ENCODE measurements at places on chromosomes 4 and X.

DNA sequence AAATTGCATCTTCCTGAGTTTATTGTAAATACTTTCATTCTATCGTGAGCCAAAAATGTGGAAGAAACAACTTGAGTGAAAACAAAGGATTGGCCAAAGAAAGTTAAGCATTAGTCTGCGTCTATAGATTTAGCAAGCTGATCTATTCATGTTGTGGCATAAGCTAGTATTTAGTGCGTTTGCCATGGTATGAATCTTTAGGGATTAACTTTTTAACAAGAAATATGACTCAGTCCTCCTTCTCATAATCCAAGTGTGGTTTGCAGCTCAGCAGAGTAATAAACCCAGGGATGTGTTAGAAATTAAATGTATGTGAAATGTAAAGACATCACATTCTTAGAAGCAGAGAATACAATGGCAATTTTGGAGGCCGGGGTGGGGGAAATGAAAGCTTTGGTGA is 1110.9 kb downstream of the NLGN4X start:
- no peak for DNase-seq

GRCh38 chr4:150039274-150040127 is 38.7 kb upstream of the DCLK2 start:
- no peak for DNase-seq

GRCh38 chrX:120306630-120307029 is 4.6 kb downstream of the TMEM255A start:
- DNase-seq: no peak

DNA sequence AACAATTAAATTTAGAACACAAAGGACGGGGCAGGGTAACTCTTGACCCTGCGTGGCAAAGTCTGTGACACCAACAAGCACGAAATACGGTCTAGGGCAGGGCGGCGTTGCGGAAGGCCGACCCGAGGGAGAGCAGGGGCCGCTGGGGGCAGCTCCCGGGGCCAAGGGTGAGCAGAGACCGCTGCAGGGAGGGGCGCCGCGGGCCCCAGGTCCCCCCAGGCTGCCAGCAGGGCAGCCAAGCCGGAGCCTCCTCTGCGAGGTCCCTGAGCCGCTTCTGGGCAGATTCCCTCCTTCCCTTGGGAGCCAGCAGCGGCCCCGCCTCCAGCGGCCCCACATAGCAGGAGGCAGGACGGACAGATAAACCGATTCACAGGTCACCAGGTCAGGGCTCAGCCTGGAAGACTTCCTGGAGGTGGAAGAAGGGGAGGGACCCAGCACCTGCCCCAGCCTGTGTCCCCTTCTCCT is 90.2 kb downstream of the FAM53A start:
- no peak for DNase-seq

DNA sequence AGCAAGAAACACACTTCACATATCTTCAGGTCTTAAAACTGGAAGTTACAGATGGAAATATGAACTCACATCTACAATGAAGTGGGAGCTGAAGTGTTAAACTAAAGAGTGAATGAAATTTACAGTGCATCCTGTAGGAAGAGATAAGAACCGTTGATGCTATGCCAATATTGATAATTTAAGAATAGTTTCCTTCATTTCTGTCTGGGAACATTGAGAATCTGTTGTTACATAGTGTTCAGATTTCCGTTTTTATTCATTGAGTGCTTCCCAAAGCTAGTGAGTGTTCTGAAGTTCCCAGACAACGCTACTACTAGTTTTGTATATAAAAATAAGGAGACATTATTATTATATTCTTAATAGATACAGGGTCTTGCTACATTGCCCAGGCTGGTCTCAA is 52.3 kb downstream of the UBE2K start:
- DNase-seq: no peak

- no peak for DNase-seq
Observed at GRCh38 chr4:38914854-38915253, 47.2 kb downstream of the FAM114A1 start.
